Stimulated activated CD4-positive, alpha-beta T cell treated with anti-CD3 and anti-CD28 coated beads, Interleukin-15, amount 100 ng/mL, for 1 hour (primary cell): ENCODE measurements at places on chromosomes 13 and 19.

- no peak for DNase-seq
Observed at GRCh38 chr19:34317311-34317927, 47.6 kb upstream of the GPI start.

DNA sequence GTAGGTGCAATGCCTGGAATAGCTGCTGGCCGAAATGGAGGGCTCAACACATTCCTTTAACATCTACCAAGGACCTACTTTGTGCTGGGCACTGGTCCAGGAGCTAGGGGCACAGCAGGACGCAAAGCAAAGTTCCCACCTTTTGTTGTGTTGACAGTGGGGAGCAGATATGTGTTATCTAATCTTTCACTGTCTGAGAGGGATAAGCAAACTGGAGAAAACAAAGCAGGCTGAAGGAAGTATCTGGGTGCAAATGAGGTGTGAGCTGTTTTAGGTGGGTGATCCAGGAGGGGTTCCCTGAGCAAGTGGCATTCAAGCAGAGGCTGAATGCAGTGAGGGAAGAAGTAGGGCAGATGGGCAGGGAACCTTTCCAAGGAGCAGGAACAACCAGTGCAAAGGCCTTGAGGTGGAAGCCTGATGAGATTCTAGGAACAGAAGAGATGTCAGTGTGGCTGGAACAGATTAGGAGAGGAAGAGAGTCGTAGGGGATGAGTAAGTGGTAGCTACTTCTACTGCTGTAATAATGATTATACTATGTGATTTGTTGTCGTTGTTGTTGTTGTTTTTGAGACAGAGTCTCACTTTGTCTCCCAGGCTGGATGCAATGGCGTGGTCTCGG lies 2.2 kb upstream of the PLAUR start:
- DNase-seq: no peak

DNA sequence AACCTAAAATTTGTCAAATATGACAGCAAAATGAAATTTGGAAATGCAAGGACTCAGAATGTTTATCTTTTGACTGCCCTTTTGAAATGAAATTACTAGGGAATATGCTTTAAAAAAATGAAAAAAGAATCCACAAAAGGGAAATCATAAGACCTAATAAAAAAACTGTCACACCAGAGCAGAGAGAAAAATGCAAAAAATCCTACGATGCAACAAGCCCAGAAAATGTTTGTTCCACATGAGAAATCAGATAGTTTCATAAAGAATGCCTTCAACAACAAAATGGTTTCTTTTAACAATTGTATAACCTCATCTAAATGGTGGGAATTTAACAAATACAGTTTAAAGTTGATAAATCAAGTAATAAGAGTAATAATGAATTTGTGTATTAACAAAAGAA lies 8.0 kb downstream of the LPAR6 start:
- no peak for DNase-seq

DNA sequence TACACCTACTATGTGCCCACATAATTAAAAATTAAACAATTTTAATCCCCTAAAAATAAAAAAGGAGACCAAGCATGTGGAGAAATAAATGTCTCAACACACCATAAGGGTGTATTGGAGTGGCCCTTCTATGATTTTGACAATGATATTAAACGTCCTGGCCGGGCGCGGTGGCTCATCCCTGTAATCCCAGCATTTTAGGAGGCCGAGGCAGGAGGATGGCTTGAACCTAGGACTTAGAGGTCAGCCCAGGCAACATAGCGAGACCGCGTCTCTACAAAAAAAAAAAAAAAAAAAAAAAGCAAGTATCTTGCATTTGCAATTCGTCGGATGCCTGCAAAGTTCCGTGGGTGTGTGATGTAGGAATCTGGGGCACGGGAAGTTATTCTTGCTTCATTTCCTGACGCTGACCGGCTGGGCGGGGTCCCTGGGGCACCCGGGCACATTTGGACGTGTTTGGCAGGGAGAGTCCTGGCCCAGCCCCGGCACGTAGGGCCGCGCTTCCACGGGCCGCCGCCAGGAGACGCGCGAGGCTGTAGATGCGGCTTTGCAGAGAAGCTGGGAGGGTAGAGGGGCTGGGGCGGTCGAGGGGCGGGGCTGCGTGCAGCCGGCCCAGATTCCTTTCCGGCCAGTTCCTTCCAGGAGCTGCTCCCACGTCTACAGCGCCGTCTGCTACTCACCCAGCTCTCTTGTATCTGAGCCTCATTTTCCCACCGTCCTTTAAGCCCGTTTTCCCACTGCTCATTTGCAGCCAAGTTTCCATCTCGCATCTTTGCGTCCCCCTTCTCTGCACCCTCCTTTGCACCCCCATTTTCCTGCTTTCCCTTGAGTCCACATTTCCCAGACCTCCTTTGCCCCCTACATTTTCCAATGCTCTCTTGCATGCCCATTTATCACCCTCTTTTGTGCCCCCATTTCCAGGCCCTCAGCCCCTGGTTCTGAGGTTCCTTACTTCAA lies 2.2 kb upstream of the TSPAN16 start:
- DNase-seq: peak; percentile 61

- no peak for DNase-seq
Observed at GRCh38 chr19:33724721-33725060, 72.0 kb upstream of the KCTD15 start.

GRCh38 chr19:16325161-16325527 lies 518 bp downstream of the KLF2 start:
- peak; percentile 37 for DNase-seq

DNA sequence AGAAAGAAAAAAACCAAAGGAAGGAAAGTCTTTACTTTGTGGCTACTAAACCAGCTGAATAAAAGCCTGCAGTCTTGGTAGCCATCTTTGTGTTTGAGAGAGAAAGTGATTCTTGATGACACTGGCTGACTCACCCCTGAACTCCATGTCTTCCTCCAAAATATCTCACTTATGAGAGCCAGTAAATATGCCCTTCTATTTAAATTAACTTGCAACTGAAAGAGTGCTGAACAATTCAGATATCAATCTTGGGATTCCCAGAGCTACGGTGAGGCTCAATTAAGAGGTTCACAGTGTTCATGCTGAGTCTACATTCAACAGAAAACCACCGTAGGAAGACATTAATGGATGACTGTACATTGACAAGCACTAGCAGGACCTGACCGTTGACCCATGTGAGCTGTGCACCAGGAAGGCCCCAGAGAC lies 57.9 kb downstream of the KCTD12 start:
- no peak for DNase-seq

DNA sequence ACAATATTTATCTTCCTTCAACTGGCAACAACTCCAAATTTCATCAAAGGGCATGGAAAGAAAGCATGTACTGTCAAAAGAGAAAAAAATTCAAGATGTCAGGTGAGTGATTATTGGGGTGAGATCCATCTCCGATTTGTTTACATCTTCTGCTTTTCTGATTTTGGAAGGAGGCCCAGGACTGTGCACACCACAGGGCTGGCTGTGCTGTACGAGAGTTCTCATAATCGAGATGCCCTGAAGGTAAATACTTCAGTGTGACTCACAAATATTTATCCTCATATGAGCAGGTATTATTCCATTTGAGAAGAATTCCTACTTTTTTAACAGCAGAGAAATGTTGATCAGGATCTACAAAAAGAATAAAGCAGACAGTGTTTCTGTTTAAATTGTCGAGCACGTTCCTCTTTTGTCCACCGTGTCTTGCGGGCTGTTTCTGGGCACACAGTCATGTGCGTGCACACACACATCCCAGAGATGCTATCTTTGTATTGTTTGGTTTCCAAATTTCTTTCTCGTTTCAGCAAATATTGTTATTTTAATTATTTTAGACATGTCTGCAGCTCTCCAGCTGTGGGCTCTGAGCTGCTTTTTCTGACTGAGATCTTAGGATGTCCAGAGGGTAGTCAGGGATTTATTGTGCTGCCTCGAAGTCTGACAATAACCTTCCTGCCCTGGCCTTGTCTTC lies 103.8 kb downstream of the KL start:
- no peak for DNase-seq

DNA sequence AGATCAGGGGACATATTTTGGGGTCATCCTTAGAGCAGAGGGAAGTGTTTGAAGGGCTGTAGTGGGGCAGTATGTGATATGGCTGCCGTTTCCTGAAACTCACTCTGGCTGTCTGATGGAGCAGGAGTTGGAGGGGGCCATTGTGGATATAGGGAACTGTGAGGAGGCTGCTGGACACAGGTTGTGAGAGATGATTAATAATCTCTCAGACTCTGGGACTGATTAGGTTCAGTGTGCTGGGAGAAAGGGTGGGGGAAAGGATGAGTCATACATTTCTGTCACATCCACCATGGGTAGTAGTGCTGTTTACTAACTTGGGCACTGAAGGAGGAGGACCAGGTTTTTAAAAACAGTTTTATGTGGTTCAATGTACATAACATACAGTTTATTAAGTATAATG lies 4.8 kb downstream of the B3GLCT start:
- DNase-seq: no peak

- DNase-seq: no peak
Observed at GRCh38 chr13:51637852-51638215, 53.6 kb downstream of the WDFY2 start.

DNA sequence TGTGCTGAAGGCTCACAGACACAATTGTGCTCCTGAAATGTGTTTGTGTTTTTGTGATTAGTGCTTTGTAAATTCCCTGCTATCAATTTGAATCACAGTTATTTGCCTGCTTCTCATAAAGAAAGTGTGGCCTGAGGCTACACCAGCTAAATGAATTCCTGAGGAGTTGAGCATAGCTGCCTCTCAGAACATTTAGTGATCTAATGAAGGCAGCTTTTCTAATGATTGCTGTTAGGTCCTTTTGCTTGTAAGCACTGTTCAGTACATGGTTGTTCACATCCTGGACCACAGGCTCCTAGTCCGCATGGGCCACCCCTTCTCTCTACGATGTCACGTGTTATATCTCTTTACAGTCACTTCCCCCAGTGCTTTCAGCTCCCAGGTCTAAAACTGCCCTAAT lies 238.2 kb downstream of the B3GLCT start:
- DNase-seq: no peak

- DNase-seq: no peak
Observed at GRCh38 chr19:51140441-51140840, 1.7 kb upstream of the SIGLEC7 start.

DNA sequence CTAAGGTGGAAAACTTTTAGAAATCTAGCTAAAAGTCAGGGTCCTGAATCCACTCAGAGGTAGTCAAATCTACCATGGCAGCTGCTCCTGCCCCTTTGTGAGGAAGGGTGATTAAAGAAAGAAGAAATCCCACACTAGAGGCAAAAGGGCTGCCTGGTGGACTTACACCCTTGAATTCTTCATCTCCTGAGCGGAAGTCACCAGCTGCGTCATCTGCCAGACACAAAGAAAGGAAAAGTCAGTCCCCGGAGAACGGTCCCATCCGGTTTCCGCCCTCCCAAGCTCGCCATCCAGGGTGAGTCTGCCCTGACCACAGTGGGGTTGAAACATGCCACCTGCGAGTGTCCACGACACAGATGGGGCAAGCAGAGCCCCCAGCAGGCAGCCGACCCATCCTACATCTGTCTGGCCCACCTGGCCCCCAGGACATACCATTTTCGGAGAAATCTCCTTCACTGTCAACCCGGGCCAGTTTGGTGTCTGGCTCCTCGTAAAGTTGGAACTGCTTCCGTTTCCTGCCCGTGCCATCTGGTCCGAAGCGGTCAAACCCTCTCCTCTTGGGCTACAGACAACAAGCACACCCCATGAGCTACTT lies 7.7 kb downstream of the AKAP8 start:
- no peak for DNase-seq

DNA sequence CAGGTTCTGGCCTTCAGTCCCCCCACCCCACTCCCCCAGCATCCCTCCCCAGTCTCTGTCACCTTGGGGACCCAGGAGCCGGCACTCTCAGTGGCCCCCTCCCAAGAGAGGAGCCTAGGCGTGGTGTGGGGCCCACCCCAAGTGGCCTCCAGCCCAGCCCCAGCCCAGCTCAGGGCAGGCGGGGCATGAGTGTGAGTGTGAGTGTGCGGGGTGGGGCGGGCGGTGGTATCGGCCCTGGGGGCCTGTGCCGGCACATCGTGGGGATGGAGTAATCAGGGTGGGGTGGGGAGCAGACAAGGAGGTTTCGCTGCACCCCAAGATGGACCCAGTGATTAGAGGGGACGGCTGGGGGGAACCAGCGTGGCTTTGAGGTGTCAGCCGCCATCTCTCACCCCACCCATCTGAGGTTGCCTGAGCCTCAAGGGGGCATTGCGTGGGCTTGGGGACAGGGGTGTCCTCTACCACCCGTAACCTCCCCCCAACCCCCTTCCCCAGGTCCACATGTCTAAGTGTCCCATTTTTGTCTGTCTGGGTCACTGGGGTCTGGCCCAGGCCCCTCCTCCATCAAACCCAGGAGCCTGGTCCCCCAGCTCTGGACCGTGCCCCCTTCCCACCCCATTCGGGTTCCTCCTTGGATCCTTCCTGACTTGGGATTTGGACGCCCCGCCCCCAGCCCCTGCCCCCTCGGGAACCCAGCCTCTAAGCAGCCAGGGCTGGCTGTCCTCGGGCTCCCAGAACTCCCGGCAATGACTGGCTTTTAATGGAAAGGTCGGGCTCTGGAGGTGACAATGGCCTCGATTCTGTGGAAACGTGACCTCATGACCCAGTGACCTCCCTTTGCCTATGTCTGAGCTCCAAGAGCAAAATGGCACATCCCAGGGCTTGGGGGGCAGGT lies 6.9 kb upstream of the SULT2B1 start:
- DNase-seq: no peak

- DNase-seq: no peak
Observed at GRCh38 chr19:20422216-20423205, 143.1 kb downstream of the ZNF737 start.

DNA sequence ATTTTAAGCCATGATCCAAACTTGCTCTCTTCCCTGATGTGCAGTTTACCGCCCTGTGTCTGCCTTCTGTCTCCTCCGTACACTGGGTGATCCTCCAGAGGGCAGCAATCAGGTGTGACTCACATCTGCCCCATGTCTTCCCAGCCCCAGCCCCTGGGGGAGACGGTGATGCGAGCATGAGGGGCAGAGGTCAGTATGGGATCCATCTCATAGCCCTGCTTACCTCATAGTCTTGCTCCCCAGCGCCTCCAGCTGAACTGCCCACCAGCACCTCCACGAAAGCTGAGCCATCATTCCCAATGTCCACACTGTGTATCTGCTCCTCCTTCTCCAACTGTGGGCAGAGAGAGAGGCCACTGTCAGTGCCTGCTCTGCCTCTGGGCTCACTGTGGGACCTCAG lies 14.6 kb downstream of the XRCC1 start:
- DNase-seq: no peak

DNA sequence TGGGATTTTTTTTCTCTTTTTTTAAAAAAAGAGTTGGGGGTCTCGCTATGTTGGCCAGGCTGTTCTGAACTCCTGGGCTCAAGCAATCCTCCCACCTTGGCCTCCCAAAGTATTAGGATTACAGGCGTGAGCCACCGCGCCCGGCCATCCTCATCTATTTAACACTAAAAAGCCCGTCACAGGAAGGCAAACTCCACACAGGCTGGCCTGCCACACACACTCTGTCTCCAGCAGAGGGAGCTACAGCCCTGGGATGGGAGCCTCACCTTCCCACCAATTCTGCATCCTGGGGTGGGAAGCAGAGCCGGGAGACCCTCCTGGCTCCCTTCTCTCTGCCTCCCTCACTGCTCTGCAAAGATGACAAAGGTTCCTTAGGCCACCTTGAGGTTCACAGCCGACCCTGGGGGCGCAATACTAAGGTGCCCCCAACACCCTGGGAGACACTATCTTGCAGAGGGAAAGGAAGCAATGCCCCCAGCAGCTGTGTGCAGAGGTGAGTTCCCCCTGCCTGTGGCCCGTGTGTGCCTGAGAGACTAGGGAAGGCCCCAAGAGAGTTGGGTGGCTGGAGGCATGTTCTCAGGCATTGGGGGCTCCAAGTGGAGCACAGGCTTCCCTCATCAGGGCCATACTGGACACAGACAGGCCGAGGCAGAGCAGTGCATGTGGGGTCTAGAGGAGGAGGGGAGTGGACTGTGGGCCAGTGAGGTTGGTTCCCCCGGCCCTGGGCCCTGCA lies 27.4 kb upstream of the TIMM44 start:
- DNase-seq: no peak
